Stomach (tissue), 19 donors: ENCODE measurements at places on chromosomes 2 and 18. TPM values are rescaled to one million over a fixed set of nuclear protein-coding genes. Genes with fewer than 3 reads are reported as not detected.

- no peak for DNase-seq
Observed at GRCh38 chr2:235654103-235654813, 160.4 kb downstream of the AGAP1 start.

GRCh38 chr2:188119112-188119838 lies 172.4 kb upstream of the GULP1 start:
- DNase-seq: no peak

DNA sequence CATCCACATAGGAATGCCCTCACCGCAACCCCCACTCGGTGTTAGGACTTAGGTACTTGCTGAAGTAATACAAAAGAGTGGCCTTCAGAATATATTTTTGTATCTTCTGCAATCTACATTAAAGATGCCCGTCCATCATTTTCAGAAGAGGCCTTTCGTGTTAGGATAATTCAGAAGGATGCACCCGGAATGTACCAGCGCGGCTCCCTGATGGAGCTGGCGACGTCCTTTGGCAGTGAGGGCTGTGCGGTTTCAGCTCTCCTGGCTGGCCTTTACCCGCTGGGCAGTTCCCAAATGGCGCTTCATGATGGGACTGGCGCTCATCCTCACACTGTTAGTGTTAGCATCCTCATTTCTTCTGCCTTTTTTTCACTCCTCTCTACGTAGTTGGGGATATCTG lies 15.3 kb downstream of the TWIST2 start:
- no peak for DNase-seq

DNA sequence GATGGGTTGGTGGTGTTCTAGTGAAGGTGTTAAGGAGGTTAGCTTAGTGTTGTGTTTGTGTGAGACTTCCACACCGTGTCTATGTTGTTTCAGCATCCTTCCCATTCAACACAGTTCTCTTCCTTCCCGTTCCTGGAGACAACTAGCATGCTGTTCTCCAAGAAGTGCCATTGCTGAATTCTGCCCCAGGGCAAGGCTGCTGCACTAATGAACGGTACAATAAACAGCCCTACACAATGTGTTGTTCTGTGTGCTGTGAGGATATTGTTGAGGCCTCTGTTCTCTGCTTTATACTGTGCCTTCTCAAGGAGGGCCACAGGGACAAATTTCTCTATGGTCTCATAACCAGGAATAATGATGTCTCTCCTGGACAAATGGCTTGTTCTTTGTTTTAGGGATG lies 39.8 kb upstream of the ZEB2 start:
- DNase-seq: no peak

DNA sequence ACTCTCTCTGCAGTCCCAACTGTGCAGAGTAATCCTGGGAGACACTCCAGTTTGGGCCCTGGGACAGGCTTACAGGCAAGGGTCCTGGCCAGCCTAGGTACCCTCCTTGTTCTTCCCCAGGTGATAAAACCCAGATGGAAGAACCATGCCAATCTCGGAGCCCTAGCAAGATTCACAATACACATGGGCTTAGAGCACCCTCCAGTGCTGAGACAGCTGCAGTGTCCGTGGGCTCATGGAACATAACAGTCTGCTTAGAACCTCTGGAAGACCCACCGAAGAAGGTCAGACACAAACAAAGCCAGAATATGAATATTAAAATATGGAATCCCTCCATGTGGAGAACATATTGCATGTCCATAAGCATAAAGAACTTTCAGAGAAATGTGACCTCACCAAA lies 568.1 kb downstream of the KCNJ3 start:
- no peak for DNase-seq

Gene LYG2
- total RNA-seq: not detected

DNA sequence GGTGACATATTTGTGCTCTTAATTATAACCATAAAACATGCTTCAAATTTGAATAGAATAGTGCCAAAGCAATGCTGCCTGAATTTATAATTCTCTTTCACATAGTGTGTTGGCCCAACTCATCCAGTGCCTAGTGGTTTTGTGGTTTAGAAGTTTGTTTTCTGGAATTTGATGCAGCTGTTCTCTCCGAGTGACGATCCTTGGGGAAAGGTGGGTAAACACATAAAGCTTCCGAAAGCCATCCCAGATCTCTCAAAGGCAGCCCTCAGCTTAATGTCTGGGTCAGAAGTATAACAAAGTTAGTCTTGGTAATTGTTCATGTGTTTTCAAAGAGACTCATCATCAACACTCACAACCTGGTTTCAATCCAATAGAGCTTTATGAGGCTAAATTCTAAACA lies 235.6 kb upstream of the CDH2 start:
- DNase-seq: no peak

Gene EMILIN1
- total RNA-seq: 51.1 TPM

DNA sequence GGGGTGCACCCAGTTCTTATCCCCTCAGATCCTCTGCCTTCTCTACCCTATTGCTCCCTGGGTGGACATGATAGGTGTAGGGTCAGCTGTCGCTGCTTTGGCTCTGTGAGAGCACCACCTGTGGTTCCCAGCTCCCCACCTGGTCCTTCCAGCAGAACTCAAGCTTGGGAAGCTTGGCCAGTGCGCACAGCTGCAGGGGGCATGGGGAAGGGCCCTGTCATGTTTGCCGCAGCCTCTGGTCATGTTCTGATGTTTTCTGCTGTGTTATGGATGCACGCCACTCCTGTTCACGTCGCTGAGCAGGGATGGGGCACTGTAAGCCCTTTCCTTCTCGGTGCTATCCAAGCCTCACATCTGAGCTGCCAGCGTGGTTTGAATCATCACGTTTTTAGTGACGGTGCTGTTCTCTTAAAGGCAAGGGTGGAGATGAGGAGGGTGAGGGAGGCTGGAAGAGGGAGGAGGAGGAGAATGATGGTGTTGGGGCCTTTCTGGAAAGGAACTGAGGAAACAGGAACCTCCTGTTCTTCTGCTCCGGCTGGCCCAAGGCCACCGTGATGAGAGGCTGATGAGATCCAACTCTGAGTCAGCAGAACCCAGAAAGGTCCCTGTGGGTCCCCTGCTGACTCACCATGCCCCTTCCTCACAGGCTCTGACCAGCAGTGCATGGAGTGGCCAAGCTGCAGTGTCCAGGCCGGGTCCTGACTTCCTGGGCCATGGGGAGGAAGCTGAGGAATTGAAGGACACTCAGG lies 78.0 kb downstream of the LIPG start:
- DNase-seq: no peak

Gene ALMS1
- total RNA-seq: 36.5 TPM

DNA sequence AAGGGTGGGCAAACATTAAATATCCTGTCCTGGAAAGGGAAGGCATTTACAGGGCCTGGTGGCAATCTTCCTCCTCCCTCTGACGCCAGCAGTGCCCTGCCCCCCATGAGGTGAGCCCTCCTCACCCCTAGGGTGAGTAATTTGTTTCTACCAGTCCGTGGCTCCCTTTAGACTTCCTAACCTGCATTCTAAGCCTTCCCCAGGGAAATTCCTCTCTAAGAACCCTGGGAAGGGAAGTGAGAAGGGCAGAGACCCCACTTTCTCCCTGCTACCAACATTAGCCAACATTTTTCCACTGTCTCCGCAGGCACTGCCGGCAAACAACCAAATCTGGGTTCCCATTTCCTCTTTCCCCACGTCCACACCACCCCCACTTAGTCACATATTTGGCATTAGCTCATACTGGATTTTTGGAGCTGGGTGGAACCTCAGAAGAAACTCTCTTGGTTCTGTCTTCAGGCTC lies 69.3 kb downstream of the NRP2 start:
- no peak for DNase-seq

DNA sequence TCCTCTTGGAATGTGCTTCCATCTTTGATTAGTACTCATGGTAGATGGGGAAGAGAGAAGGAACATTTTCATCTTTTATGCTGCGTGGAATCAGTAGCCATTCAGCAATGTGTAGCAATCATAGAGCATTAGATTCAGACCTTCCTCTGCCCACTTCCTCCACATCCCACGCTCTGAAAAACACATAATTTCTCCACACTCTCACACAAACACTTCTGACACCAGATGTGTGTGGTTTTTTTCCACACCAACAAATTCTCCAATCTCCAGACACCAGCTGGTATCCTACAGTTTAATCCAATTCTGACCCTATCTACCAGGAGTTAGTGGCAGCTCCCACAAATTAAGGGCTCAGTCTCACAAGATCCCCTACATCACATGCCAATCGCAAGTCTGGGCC lies 103.3 kb downstream of the AOX1 start:
- no peak for DNase-seq
